Activated T-helper 2 cell treated with anti-CD3 and anti-CD28 coated beads, Interferon-gamma antibody, Interleukin-2, Interleukin-4, amounts not matched to agents 10 μg/mL and 5 μg/mL and 100 μg/mL, durations not matched to agents 14 hours and 24 hours and 36 hours (primary cell): ENCODE measurements at places on chromosomes 3 and 15.

DNA sequence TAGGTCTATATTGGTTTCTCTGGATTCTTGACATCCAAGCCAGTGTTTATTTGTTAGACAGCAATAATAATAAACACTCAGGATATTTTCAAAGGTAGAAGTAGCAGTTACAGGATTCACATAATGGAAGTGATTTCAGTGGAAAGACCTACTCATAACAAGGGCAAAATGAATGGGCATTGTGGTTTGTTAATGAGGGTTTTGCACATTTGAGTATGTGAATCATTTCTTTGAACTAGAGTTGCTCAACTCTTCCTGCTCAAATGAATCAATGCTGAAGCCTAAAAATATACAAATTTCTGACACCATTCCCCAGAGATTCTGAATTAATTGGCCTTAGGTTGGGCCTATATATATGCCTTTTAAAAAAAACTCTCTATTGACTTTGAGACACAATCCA lies 4.1 kb upstream of the COL6A5 start:
- peaks cover 13% of the 10 kb centered on the region for H3K27me3 ChIP-seq
- H3K4me1 ChIP-seq, result peaks cover 3% of the 10 kb centered on the region
- no peak for DNase-seq
- H3K4me3 ChIP-seq, result no peak overlapping the region
- H3K36me3 ChIP-seq, result no peaks in the 10 kb centered on the region
- no peak overlapping the region for H3K27ac ChIP-seq

GRCh38 chr3:6526861-6527260 lies 334.1 kb upstream of the GRM7 start:
- no peaks in the 10 kb centered on the region for H3K4me1 ChIP-seq
- no peaks in the 10 kb centered on the region for H3K36me3 ChIP-seq
- DNase-seq, result no peak
- no peaks in the 10 kb centered on the region for H3K27me3 ChIP-seq

- no peak for DNase-seq
- no peak overlapping the region for H3K4me3 ChIP-seq
- H3K4me1 ChIP-seq, result no peaks in the 10 kb centered on the region
- H3K36me3 ChIP-seq, result no peaks in the 10 kb centered on the region
- no peak overlapping the region for H3K27ac ChIP-seq
- H3K27me3 ChIP-seq, result peaks cover 14% of the 10 kb centered on the region
Measured at GRCh38 chr15:71437919-71438318, 322.6 kb downstream of the THSD4 start.

- no peaks in the 10 kb centered on the region for H3K4me1 ChIP-seq
- no peak overlapping the region for H3K4me3 ChIP-seq
- no peaks in the 10 kb centered on the region for H3K27me3 ChIP-seq
- H3K27ac ChIP-seq, result no peak overlapping the region
Measured at GRCh38 chr15:90633360-90633759, 83.8 kb upstream of the BLM start.

- H3K27me3 ChIP-seq, result peaks cover 56% of the 10 kb centered on the region
- H3K27ac ChIP-seq, result no peak overlapping the region
- no peak for DNase-seq
- no peaks in the 10 kb centered on the region for H3K36me3 ChIP-seq
Measured at GRCh38 chr3:186220911-186221645, 112.2 kb upstream of the ETV5 start.

GRCh38 chr3:194931865-194932264 lies 246.2 kb downstream of the FAM43A start:
- no peak overlapping the region for H3K4me3 ChIP-seq
- no peak overlapping the region for H3K27ac ChIP-seq
- H3K4me1 ChIP-seq, result no peaks in the 10 kb centered on the region
